ENCODE measurements at places on chromosomes 2 and 18.

- no peak for DNase-seq
Observed at GRCh38 chr2:100257939-100258338, 64.4 kb downstream of the LONRF2 start.

- no peak for DNase-seq
Observed at GRCh38 chr18:49183921-49184320, 233.2 kb upstream of the SMAD7 start.

- DNase-seq, result no peak
Observed at GRCh38 chr2:147327613-147328012, 517.2 kb upstream of the ACVR2A start.

DNA sequence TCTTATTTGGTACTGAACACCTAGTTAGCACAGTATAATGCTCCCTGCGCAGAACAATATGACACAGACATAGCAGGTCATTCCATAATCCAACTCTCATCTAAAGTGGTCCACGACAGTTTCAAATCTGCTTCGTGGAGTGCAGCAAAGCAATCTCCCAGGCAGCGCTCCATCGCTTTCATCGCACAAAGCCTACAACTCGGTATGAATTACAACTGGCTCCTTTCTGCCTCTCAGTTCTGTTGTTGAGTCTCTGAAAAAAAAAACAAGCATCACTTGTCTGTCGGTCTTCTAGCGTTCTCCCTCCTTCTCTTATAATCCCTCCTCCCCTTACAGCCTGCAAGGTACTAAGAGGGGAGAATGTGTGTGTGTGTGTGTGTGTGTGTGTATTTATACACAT lies 123.5 kb downstream of the FIGN start:
- DNase-seq, result no peak

GRCh38 chr2:26605195-26605998 lies 35.8 kb downstream of the CIB4 start:
- DNase-seq, result peak; percentile 24

Data from breast epithelium (tissue), 4 donors.